ENCODE measurements at places on chromosomes 2 and 18. TPM values are rescaled to one million over a fixed set of nuclear protein-coding genes. Genes with fewer than 3 reads are reported as not detected.

The DCC gene
- total RNA-seq = not detected

The LYPD1 gene
- total RNA-seq = not detected

The LRRTM1 gene
- total RNA-seq = not detected

The MPHOSPH10 gene
- total RNA-seq = 40.1 TPM

The PLEKHH2 gene
- total RNA-seq = 0.57 TPM

The SERPINB7 gene
- not detected for total RNA-seq

The IL1R2 gene
- not detected for total RNA-seq

The SLC5A7 gene
- not detected for total RNA-seq

The SOX11 gene
- total RNA-seq = not detected

DNA sequence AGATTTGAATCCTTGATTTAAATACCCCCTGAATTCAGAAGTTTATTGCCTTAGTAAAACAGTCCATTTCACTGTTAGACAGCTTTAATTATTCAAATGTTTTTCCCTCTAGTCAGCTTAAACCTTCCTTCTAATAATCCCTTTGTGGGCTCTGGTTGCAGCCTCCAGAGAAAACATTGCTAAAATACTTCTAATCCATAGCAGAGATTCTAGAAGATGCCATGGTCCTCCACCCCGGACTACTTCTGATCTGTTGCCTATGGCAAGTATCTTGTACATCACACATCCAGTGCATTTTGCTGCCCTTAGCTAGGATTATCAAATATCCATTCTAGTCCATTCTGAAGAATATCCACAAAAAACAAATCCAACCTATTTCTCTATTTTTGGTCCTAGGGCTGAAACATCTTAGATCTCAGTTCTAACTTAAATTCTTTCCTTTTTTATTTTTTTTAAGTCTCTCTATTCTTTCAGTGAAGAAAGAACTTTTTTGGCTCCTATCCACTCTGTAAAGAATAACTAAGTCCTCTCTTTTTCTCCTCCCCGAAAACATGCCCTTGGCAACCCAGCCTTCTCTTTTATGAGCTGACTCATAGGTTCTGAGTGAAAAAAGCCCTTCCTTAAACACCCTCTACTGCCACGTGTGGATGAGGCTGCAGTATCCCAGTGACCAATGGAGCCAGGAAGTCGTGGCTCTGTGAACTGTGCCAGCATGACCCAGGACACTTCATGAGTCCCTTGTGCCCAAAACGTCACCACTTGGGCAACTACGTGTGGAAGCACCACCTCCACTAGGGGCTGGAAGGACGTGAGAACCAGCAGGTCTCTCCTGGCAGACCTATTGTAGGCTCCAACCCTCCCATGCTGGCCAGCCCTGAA is 349.8 kb downstream of the TNS1 start:
- peaks cover 4% of the 10 kb centered on the region for H3K27me3 ChIP-seq
- H3K36me3 ChIP-seq = no peaks in the 10 kb centered on the region
- H3K4me3 ChIP-seq = no peak overlapping the region
- no peaks in the 10 kb centered on the region for H3K4me1 ChIP-seq
- no peak overlapping the region for H3K27ac ChIP-seq

DNA sequence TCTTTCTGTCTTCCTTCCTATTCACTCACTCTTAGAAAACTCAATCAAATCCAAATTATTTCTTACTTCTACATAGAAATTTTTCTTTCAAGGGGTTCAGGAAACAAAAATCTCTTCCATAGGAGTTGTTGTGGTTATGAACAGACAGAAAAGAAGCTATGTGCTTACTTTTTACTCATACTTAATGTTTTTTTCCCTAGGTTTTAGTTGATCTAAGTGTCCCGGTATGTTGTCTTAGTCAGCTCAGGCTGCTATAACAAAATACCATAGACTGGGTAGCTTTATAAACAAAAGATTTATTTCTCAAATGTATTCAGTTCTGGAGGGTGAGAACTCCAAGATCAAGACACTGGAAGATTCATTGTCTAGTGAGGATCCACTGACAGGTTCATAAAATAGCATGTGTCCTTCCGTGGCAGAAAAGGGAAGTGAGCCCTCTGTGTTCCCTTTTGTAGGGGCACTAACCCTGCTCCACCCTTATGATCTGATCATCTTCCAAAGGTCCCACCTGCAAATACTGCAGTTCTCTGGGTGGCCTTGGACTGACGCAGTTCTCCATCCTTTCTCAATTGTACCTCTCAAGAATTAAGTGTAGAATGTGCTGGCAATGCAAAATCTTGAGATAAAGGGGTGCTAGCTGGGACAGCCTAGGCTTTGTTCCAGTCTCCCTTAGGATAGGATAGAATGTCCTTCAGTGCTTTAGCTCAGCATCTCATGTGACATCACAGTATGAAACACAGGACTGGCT is 14.4 kb upstream of the VRK2 start:
- no peaks in the 10 kb centered on the region for H3K4me1 ChIP-seq
- no peak overlapping the region for H3K4me3 ChIP-seq
- H3K27ac ChIP-seq = no peak overlapping the region
- DNase-seq = no peak
- no peaks in the 10 kb centered on the region for H3K27me3 ChIP-seq

DNA sequence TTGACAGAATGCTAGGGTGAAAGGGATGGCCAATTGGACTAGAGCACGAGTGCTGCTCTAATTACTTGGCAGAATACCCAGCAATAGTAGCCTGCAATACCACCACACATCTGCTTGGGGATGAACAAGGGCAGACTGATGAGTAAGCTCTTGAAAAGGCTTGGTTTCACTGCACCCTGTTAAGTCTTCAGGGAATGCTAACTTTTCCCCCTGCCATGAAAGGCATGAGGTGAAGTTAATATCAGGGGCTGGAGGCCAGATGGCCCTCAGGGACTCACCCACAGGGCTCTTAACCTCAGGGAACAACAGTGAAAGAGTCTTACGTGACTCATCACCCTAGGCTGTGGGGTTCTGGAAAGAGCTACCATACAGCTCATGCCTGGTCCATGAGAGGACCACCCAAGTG is 51.7 kb upstream of the MYL1 start:
- no peaks in the 10 kb centered on the region for H3K27me3 ChIP-seq
- H3K36me3 ChIP-seq = no peaks in the 10 kb centered on the region
- no peak overlapping the region for H3K27ac ChIP-seq
- no peak overlapping the region for H3K4me3 ChIP-seq

DNA sequence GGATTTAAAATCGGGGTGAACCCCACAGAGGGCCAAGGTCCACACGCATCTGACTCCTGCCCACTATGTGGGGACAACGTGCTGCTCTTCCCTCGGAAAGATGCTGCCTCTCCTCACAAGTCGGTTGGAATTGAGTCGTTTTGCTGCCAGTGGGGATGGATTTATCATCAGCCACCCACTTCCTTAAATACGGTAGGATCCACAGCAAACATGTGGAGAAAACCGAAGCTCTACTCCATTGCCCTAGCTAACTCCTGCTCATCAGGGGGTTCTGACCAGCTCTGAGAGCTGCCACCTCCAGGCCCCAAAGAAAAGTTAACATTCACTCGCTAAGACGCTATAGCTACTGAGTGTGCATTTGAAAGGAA is 80.9 kb downstream of the CHRNA1 start:
- peak; percentile 46 for DNase-seq
- peaks cover 20% of the 10 kb centered on the region for H3K36me3 ChIP-seq
- peak overlapping the region; percentile 81 for H3K4me3 ChIP-seq
- no peaks in the 10 kb centered on the region for H3K27me3 ChIP-seq
- H3K4me1 ChIP-seq = peaks cover 71% of the 10 kb centered on the region
- peak overlapping the region; percentile 88 for H3K27ac ChIP-seq

- H3K27me3 ChIP-seq = peaks cover 11% of the 10 kb centered on the region
- H3K36me3 ChIP-seq = no peaks in the 10 kb centered on the region
- H3K4me1 ChIP-seq = no peaks in the 10 kb centered on the region
Observed at GRCh38 chr2:216563646-216564045, 65.0 kb downstream of the RPL37A start.

DNA sequence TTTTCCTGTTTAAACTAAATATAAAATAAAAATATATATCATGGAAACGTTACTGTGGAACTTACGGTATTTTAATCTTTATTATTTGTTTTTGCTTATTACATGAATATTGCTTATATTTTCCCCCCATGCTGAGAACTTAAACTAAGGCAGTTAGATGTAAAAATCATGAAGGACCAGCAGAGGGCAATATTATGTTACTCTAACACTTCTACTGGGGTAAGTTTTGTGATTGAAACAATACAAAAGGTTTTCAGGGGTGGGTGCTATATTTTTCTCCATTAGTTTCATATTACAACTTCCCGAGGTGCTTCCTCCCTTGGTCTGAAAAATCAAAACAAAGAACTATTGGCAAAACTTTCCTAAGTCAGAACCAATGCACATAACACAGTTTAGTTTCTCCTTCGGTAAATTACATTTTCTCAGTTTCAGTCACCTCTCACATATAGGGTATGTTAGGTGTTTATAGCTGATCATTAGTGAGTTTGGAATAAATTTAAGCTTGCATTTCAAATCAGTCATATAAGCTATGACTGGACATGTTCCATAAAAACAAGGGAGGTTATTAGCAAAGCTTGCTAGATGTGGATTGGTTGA is 54.8 kb downstream of the ZNF407 start:
- no peaks in the 10 kb centered on the region for H3K27me3 ChIP-seq
- H3K36me3 ChIP-seq = no peaks in the 10 kb centered on the region
- DNase-seq = no peak

- no peaks in the 10 kb centered on the region for H3K4me1 ChIP-seq
- no peaks in the 10 kb centered on the region for H3K27me3 ChIP-seq
- H3K36me3 ChIP-seq = no peaks in the 10 kb centered on the region
- DNase-seq = no peak
Observed at GRCh38 chr2:150609831-150610582, 122.5 kb upstream of the RND3 start.

DNA sequence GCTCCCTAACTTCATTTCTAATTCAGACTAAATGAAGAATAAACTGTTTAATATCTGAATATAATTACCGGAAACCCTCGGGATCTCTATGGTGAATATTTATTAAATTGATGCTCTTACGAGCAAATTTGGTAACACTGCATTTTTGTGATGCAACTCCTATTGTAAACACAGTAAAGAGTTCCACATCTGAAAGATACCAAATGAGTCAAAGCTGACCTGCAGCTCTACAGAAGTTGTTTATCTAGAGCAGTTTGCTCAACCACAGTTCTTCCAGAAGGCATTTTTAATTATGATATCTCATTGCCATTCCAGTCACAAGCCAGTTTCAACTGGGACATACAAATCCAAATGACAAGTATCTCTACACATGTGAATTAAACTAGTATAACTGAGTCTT is 129.7 kb downstream of the PKP4 start:
- H3K27me3 ChIP-seq = no peaks in the 10 kb centered on the region
- DNase-seq = no peak
- no peaks in the 10 kb centered on the region for H3K36me3 ChIP-seq
- H3K4me1 ChIP-seq = no peaks in the 10 kb centered on the region

- no peak overlapping the region for H3K27ac ChIP-seq
- H3K27me3 ChIP-seq = peaks cover 4% of the 10 kb centered on the region
- H3K36me3 ChIP-seq = no peaks in the 10 kb centered on the region
- H3K4me1 ChIP-seq = no peaks in the 10 kb centered on the region
Observed at GRCh38 chr18:50518787-50519546, 40.9 kb upstream of the MAPK4 start.

Data from activated CD8-positive, alpha-beta T cell treated with anti-CD3 and anti-CD28 coated beads, Interleukin-2, amount 10 ng/mL, durations not matched to agents 7 days and 5 days (primary cell).